T1000 (cell line): ENCODE measurements at places on chromosomes 2 and 18.

GRCh38 chr2:5777131-5777535 lies 84.9 kb downstream of the SOX11 start:
- no peak for DNase-seq

DNA sequence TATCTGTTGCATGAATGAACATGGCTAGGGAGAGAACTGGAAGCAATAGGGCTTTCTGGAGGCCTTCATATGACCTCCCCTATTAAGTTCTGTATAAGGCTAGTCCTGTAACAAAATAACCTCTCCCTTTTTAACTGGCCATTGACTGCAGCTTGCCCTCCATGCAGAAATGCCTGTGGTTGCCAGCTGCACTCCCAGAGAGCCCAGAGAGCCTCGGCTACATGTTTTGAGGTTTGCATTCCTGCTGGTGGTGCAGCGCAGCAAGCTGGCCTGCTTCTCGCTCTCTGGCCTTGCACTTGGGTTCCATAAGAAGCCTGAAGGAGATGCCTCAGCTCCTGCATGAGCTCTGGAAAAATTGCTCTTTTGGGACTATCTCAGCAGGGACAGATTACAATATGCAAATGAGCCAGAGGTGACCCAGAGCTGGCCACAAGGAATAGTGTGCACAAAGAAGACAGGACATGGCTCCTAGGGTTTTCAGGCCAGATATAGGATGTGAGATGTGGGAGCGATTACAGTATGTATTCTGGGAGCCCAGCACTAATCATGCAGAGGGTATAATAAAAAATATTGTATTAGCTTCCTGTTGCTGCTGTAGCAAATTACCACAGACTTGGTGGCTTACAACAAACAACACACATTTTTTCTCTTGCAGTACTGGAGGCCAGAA lies 186.7 kb downstream of the INSIG2 start:
- DNase-seq, result no peak

DNA sequence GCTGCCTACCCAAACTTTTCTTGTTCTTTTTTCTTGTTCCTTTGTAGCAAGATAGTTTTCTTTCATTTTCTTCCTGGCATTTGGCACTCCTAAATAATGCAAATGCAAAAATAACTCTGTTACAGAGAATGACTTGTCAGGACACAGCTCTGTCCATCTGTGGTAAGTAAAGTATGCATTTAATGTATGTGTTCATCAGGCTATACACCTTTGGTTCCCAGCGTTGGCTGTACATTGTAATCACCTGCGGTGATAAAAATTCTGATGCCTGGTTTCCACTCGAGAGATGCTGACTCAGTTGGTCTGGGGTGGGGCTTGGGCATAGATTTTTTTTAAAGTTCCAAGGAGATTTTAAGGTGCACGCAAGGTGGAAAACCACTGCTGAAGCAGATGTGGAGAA lies at the start of gene SERPINB13:
Gene SERPINB13, plus strand, starts transcription at position 378 of the 400 bp plus-strand sequence. CDS start 1,325 bp downstream, outside the sequence.
- DNase-seq, result no peak

- DNase-seq, result no peak
Measured at GRCh38 chr2:201959626-201960025, 74.0 kb upstream of the FZD7 start.

- no peak for DNase-seq
Measured at GRCh38 chr2:10392951-10393639, 55.0 kb downstream of the ODC1 start.

- DNase-seq, result no peak
Measured at GRCh38 chr2:230418341-230419016, 2.5 kb downstream of the SP100 start.

- DNase-seq, result no peak
Measured at GRCh38 chr2:97644023-97644717, 1.7 kb upstream of the COX5B start.

- DNase-seq, result no peak
Measured at GRCh38 chr2:177466337-177467195, 74.0 kb downstream of the AGPS start.

- no peak for DNase-seq
Measured at GRCh38 chr2:107589079-107589491, 237.6 kb upstream of the RGPD4 start.

- no peak for DNase-seq
Measured at GRCh38 chr2:196131949-196132925, 39.1 kb downstream of the STK17B start.

DNA sequence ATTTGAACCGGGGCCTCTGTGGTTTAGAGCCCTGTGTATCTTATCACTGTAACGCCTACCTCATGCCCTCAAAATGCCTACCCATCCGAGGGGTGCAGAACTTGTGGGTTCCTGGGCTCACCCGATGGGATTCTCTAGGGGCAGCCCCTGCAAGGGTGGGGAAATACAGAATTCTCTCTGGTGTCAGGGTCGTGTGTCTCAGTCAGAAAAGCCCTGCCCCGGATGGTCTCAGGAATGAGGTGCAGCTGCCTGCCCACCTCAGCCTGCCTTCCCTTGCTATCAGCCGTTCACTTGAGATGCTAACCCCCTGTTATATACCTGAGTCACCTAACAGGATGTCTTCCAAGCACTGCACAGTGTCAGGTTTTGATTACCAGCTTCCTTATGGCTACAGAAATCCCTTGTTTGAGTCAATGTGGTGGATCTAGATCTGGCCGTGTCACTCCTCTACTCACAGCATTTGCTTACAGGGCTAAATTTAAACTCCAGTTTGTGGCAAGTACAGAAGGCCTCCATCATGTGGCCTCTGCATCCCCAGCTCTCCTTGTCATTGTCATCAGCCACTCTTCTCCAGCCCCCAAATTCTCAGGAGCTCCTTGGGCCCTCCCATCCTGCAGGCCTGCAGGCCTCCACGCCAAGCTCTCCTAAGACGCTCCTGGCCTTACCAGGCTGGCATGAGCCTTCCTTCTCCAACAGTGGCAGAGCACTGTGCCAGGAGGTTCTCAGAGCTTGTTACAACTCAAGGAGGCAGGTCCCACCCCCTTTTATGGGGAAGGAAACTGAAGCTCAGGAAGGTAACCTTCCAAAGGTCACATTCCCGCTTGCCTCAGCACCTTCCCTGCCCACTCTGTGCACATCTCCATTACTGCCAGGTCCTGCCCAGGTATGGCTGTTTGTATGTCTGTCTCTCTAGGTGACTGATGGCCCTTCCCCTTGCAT lies 14.3 kb upstream of the MAP3K2 start:
- no peak for DNase-seq

- DNase-seq, result no peak
Measured at GRCh38 chr2:52510432-52510831, 1257.2 kb upstream of the CHAC2 start.

DNA sequence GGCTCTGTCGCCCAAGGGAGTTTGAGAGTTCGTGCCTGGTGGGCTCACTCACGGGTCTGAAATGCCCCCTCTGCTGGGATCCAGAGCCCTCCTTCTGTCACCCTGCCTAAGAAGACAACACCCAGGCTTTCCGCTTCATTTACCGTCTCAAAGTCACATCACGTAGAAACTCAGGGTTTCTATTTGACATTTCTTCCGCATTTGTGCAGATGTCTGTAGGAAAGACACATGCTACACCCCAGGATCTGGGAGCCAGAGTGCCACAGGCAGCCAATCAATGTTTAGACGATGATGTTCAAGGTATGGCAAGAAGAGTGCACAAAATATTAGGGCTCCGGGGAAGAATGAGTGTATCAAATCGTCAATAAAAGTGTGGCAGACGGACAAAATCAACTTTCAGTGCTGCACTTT lies 24.4 kb upstream of the ACKR3 start:
- DNase-seq, result no peak

DNA sequence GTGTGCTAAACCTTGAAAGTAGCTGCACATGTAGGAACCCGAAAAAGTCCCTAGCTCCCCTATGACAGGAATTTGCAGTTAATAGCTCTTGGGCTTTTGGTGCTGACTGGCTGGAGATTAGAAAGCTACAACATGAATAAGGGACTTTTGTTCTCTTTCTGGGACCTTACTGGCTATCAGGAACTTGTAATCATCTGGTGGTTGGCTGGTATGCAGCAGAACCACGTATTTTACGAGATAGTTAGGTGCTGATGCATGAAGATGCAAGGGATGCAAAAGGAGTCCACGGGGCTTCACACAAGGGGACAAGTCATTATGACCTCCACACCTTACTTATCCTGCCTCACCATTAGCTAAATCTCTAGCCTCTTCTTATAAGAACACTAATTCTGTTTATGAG lies 190.2 kb upstream of the NRXN1 start:
- DNase-seq, result no peak

DNA sequence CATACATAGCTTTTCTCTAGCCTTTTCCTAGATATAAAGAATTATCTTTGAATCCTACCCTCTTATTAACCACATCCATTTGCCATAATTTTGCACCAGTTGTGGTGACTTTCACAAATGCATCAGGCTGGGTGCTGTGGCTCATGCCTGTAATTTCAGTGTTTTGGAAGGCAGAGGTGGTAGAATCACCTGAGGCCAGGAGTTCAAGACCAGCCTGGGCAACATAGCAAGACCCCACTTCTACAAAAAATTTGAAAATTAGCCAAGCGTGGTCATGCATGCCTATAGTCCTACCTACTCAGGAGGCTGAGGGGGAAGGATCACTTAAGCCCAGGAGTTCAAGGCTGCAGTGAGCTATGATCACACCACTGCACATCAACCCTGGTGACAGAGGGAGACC lies 672.4 kb upstream of the CHAC2 start:
- DNase-seq, result no peak

- peak; percentile 28 for DNase-seq
Measured at GRCh38 chr2:214410918-214411554, at the start of gene VWC2L. Gene VWC2L (plus strand): TSS chr2:214411054. CDS start chr2:214414194, 3,140 bp downstream.

DNA sequence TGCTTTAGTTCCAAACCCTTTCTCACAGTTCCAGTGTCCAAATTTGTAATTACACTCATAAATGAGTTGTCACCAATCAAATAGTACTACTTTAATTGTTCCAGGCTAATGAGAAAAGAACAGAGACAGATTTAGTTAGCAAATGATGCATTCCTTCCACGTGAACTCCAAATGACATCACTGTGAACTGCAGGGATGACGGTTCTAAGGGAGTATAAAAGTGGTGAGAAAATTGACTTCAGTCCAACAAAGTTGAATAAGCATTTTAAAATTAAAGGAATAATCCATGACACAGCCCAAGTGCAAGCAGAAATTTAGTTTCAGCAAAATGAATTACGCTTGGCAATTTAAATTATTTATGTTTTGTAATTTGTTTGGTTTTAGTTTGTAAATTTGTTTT lies 102.0 kb upstream of the LRATD1 start:
- DNase-seq, result no peak

DNA sequence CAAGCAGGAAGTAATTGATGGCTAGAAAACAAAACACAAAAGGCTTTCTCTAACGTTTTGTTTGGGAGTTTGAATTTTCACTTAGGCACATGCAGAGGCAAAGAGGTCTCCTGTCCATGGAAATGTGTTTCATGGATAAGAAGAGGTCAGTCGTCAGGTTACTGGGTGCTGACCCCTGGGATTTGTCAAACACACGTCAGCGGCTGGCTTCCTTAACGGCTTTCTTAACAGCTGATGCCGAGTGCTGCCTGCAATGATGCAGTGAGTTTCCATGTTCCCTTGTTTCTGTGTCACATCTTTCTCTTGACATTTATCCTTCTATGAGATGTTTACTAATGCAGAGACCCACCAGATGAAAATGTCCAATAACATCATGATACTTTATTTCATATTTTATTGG lies 31.7 kb downstream of the GPR39 start:
- no peak for DNase-seq
